Fibroblast of villous mesenchyme (primary cell): ENCODE measurements at places on chromosomes 3 and 15.

DNA sequence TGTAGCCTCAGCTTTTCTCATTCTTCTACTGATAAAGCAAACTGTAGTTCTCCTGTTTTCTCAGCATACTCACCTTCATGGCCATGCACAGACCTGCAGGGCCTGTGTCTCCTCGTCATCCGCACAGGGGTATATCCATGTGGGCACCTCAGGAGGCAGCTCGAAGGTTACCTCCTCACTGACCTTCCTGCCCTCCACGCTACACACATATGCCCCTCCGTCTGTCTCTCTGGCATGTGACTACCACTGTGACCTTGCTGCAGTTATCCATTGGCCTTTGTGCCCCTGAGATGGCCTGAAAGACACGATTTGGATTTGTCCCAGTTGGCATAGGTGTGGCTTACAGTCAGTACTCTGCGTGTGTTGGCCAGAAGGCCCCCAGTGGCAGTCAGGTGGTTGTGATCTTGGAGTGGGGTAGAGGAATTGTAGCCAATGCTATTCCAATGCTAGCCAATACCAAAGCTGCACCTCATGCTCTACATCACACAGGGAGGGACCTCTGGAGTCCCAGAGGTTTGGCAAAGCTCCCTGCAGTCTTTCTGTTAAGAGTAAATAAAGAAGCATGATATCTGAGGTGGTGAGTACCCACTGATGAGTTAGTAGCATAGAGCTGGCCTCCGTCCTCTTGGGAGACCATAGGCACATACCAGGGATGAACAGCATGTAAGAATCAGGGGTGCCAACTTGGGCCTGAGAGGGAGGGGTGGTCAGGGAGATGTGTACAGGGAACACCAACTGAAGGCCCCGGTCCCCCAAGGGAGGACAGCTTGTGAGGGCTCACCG, 143.4 kb downstream of the EEFSEC start:
- DNase-seq: no peak

DNA sequence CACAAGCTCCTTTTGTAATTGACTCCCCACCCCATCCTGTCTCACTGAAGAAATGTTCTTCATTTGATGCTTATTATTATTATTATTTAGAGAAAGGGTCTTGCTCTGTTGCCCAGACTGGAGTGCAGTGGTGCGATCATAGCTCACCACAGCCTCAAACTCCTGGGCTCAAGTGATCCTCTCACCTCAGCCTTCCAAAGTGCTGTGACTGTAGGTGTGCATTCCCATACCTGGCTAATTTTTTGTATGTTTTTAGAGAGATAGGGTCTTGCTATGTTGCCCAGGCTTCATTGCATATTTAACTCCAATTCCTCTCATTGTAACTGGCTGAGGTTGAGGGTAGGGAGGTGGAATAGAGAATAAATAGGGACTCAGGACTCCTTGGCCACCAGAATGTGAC, 22.3 kb downstream of the SEMA5B start:
- no peak for DNase-seq

DNA sequence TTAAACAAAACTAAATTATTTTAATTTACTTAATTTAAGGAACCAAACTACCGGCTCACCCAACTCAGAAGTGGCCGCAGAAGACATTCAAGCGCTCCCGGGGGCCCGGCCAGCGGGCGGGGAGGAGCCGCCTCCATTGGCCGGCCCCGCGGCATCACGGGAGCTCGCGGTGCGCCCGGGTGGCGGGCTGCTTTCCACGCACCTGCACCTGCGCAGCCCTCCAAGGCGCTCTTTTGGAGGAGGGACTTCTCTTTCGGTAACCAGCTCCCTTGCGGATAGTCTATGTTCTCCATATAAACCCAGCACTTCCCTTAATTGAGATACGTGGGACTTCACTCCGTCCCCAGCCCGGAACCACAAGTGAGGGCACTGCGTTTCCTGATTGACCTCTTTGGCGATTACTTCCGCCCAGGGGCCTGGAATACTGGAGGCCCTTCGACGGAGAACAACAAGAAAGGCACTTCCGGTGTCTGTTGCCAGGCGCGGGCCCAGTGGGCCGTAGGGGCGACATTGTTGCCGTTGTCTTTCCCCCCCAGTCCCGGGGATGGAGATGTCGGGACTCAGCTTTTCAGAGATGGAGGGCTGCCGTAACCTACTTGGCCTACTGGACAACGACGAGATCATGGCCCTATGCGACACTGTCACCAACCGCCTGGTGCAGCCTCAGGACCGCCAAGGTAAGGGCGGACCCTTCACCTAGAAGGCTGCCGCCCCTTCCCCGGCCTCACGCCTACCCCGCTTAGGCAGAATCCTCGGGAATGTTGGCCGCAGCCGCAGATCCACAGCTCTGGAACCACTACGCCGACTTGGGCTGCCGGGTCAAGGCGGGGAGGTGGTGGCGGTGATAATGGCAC, at the start of gene C3orf38:
C3orf38 (plus strand) TSS at position 451 of the 854 bp plus-strand sequence; CDS start at position 545, 94 bp downstream.
- DNase-seq: peak; percentile 88

DNA sequence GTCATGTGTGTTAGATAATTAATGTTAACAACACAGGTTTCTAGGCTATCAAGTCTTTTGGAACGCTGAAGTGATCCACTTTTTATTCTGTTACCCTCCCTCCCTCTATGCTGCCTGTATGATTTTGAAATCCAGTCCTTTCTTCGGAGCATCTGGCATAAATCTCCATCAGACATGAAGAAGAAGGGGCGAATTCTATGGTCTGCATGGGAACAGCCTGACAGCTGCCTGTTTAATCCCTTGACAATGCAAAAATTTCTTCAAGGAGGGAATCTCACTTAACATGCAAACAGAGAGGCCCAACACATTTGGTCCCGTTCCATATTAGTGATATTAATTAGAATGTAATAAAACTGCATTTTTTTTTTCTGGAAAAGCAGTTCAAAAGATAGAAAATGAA, 145.2 kb downstream of the VGLL3 start:
- DNase-seq: no peak

DNA sequence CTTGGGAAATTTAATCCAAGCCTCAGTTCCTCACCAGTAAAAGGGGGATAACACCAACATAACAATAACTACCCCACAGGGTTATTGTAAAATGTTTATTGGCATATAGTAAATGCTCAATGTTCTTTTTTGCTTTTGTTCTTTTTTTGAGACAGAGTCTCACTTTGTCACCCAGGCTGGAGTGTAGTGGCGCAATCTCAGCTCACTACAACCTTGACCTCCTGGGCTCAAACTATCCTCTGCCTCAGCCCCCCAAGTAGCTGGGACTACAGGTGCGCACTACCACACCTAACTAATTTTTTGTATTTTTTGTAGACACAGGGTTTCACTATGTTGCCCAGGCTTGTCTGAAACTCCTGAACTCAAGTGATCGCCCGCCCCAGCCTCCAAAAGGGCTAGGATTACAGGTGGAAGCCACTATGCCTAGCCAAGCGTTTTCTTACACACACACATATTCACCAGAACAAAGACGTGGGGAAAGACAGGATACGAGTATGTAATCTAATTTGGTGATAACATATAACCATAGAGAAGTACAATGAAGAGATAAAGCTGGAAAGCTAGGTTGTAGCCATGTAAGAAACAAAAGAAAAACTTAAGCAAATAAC, 11.7 kb downstream of the STAG1 start:
- no peak for DNase-seq

GRCh38 chr3:44280631-44281030, 38.9 kb downstream of the TOPAZ1 start:
- no peak for DNase-seq

GRCh38 chr3:89171687-89172545, 64.5 kb downstream of the EPHA3 start:
- no peak for DNase-seq

DNA sequence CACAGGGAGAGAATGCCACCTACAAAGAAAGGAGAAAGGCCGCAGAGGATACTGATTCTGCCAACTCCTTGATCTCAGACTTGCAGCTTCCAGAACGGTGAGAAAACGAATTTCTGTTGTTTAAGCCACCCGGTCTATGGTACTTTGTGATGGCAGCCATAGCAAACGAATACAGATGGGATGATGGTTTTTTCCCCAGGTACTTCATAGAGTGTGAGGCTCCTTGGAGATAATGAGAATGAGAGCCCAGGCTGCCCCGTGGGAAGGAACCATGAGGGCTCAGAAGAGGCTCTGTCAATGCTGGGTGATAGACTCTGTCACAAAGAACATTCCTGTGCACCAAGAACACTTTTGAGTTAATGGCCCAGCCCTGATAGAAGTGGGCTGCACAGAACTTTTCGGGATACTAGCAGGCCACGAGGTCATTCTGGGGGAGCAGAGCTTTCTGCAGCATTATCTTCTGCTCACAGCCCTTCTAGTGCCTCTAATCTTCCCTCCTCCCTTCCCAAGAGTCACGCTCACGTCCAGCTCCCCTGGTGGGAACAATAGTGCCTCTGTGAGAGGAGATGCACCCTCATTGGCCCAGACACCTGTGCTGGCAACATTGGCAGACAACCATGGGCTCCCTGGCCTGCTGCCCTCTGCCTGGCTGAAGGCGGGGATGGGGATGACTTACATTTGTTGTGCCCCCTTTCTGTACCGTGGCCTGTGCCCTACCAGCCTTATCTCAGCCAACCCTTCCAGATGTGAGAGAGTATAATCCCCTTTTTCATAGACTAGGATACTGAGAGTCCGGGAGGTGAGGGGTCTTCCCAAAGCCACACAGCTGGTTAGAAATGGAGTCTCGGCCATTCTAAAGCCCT, 5.2 kb upstream of the RLBP1 start:
- no peak for DNase-seq

- no peak for DNase-seq
These were observed 110.2 kb upstream of the UMPS start for GRCh38 chr3:124619887-124620599.

GRCh38 chr15:86333819-86334218, 254.1 kb downstream of the AGBL1 start:
- no peak for DNase-seq

- peak; percentile 11 for DNase-seq
These were observed 120.2 kb downstream of the LRRC28 start for GRCh38 chr15:99371180-99372103.

- DNase-seq: no peak
These were observed 7.0 kb downstream of the RTP3 start for GRCh38 chr3:46504789-46505188.

- DNase-seq: no peak
These were observed 103.3 kb downstream of the TBL1XR1 start for GRCh38 chr3:177093966-177094365.

GRCh38 chr3:195098741-195099525, 172.0 kb downstream of the XXYLT1 start:
- no peak for DNase-seq

DNA sequence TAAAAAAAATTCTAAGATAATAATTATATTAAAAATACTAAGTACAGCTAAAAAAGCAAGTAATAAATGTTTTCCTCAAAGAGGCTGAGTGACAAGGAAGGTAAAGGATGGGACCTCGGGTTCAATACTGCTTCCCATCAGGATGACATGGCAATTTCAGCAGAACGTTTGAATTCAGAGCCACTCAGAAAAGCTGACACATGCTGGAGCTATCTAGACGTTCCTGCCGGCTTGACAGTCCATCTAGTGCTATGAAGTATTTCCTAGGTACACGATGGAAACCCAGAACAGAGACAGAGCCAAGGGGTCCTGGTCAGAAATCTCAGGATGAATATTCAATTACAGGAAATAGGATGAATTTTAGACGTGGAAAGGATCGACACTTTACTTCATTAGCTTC, 361.8 kb downstream of the FGF12 start:
- no peak for DNase-seq

DNA sequence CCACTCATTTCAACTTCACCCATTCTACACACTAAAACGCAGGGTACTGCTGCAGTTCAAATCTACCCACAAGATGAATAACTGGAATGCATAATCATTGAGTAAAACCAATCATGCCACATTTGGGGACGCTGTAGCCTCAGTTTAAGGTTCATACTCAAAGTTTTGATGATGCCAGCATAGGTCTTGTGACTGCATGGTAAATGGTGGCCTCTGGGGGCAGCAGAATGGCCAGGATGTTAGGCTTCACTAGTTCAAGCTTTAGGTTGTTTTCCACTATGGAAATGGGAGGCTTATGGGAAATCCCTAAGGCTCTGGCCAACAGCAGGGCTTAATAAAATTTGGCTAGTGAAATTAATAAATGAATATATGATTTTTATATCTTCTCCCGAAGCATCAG, 104.3 kb upstream of the TSC22D2 start:
- DNase-seq: no peak

DNA sequence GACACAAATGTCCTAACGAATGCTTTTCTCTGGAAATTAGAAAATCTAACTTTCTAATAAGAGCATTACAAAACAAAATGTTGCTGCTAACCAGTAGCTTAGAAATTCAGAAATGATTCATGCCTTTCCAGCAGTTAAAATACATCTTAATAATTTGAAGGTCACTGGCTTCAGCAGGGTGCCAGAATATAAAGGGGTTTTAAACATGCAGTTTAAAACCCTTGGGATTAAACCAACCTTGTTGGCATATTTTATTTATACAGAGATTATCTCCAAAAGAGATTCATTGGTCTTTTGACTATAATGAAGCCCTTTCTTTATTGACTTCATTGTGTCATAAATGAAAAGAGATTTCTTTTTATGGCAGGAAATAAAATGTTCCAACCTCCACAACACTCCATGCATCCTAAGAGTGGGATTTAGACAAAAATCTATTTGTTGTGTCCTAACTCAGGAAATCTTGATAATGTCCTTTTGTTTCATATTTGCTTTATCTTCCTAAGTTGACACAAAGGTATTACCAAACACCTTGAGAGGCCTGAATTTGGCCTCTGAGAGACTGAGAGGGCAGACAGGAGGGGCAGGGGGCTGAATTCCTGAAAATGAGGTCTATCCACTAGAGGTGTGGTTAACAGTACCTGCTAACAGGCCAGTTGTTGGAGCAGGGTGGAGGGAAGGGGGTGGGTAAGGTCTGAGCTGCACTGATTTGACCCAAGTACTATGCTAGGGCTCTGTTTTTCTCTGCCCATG, 124.4 kb downstream of the FEZF2 start:
- no peak for DNase-seq

DNA sequence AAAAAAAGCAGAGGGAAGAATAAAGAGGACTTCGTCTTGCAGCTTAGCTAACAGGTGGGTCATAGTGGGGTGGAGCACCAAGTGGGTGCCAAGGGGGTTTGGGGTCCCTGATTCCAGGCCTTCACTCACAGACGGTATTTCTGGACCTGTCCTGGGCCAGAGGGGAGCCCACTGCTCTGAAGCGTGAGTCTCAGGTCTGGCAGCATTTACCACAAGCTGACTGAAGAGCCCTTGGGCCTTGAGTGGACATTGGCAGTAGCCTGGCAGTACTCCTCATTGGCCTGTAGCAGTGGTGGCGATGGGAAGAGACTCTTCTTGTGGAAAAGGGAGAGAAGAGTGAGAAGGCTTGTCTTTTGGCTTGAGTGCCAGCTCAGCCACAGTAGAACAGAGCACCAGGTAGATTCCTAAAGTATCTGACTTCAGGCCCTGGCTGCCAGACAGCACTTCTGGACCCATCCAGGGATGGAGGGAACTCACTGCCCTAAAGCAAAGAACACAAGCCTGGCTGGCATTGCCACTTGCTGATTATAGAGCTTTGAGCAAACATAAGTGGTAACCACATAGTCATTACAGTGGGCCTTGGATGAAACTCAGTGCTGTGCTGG, 72.9 kb downstream of the GLDN start:
- no peak for DNase-seq

DNA sequence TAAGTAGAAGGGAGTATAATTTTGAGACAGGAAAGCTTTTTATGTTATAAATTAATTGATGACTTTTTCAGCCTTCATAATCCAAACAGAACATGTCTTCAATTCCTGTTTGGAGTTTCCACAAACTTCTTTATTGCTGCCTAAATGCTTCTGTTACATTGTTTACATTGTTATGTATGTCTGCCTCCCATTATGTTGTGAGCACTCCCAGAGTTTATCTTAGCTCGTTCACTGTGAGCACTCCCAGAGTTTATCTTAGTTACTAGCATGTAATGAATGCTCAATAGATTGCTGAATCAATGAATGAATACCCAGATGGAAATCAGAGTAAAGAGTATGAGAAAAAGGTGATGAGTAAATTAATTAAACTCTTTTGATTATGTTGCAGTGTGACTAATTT, 1178.0 kb downstream of the ROBO1 start:
- DNase-seq: peak; percentile 17
